ENCODE measurements at places on chromosomes 2 and 18.
A peak's percentile ranks its signal among the peaks of the same experiment; 100 is the strongest.

GRCh38 chr2:85753525-85754312, at the start of gene ATOH8:
Gene ATOH8, plus strand, starts transcription at chr2:85753991. Its CDS starts 199 bp downstream, at chr2:85754190.
- DNase-seq = no peak

DNA sequence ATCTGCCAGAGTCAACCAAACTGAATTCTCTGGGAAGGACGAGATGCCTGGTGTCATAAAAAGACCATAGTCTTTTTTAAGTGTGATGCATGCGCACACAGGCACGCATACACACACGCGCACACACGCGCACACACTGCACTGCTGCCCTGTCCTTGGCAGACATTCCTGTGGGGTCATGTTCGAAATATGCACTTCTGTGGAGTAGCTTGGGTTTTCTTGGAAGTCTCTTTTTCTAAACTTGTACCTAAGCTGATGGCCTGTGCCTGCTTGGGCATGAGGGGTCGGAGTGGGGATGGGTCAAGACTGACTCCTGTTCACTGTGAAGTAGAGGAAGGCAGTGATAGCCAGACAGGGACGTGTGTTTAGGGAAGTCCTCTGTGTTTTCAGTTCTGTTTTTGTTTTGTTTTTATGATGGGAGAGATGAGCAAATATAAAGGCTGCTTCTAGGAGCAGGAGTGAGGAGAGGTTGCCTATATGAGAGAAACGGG, 4.0 kb upstream of the RMC1 start:
- no peak for DNase-seq

DNA sequence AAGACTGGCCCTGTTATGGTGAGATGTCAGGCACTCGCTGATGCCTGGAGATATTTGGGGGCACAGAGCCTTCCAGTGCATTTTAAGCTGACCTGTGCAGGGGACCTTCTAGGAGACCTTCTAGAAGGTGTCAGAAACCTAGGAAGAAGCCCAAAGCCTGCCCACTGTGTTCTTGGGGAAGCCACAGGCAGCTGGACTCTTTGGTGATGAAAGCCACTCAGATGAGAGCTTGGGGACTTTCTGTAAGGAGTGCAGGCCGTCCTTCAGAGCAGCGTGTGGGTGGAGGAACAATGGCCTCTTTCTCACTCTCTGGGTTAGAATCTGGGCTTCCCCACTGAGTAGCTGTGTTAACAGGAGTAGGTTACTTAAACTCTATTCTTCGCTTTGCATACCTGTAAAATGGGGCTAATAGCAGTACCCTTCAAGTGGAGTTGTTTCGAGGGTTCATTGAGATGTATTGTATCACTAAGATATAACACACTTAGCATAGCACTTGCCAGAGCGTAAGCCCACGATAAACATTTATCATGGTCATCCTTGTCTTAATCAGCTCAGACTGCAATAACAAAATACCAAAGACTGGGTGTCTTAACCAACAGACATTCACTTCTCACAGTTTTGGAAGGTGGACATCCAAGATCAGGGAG, 322.3 kb upstream of the EPAS1 start:
- no peak for DNase-seq

DNA sequence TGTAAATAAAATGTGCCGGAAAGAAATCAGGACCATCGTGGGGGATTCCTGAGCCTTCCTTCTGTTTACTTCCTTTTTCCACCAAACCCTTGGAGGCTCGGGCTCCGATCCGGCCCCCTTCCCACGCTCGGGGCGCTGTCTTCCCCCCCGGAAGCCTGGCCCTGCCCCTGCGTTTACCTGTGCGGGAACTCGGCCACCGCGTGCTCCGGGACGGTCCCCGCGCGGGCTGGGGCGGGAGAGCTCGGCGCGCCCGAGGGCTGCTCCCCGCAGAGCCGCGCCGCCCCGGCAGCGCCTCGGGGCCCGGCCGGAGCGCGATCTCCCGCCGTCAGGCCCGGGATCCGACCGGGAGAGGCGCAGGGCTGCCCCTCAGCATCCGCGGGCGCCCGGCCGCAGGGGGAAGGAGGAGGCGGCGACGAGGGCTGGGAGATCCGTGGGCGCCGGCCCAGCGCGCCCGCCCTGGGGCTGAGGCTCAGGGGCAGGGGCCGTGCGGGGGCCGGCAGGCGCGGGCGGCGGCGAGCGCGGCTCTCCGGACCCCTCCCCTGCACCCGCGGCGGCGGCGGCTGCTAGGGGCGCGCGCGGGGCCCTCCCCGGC, 435 bp downstream of the ADCY3 start:
- DNase-seq = peak; percentile 14

DNA sequence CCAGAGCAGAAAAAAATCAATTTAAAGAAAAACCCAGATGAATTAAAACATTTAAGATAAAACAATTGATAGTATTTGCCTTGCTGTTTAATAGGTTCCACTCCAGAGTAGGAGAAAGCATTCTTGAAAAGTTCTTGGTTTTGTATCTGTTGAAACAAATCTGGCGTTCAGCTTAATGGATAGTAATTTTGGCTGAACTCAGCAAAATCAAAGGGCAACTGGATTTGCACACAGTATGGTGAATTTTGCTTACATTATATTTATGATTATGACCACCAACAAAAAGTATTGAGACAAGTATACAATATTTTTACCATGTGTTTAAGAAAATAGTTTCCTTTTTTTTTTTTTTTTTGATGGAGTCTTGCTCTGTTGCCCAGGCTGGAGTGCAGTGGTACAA, 34.0 kb downstream of the SLC4A10 start:
- DNase-seq = no peak

- no peak for DNase-seq
These were observed 18.4 kb upstream of the CPO start for GRCh38 chr2:206920951-206921350.

- DNase-seq = no peak
These were observed 149.2 kb upstream of the VWC2L start for GRCh38 chr2:214261683-214262082.

DNA sequence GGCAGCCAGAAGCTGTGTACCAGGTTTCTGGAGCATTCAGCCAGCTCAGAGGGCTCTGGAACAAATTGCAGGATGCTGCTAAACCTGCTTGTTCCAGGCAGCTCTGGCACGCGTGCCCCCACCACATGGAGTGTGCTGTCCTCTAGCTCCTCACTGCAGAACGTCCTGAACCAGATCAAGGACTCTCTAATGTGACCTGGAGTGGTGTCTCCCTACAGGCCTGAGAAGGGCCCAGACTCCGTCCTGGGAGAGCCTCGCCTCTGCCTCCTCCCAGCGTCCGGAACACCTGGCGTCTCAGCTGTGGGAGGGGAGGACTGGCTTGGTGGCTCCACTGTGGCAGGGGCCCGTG, 115.6 kb upstream of the GPC1 start:
- DNase-seq = no peak

DNA sequence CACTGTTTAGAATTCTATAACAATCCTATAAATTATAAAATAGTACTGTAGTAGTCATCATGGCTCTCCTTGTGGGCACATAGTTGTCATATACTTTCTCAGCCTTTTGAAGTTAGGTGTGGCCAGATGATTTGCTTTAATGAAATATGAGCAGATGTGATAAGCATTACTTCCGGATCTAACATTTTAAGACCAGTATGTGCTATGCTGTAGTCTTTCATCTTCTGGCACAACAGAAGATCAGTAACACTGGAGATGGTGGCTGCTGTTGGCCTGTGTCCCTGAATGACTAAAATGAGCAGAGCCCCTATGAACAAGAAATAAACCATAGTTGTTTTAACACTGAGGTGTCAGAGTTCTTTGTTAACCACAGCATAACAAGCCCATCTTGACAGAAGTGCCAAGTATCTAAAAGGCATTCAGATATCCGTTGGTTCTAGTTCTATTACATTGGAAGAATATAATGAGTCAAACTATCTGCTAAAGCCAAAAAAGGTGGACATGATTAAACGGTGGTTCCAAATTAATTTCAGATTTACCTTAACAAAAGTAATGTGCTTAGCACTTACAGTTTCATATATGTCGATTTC, 6.3 kb downstream of the MEX3C start:
- no peak for DNase-seq

GRCh38 chr2:161956738-161957137, 117.3 kb downstream of the DPP4 start:
- DNase-seq = no peak

DNA sequence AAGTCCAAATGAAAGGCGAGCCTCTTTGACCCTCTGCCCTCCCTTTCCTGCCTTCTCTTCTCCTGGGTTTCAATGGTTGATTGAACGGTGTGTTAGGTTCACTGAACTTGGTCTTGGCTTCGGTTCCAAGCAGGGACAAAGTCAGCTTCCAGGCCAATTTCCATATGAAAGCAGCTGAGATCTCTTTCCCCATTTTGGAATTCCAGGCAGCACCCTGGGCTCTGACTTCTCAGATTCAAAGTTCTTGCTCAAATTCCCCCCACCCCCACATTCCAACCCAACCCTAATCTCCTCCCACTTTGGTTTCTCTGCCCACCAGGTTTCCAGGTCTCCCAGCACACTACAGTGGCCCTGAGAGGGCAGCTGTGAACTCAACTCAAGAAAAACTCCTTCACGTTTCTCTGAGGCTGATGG, 231.0 kb downstream of the INSIG2 start:
- DNase-seq = no peak

DNA sequence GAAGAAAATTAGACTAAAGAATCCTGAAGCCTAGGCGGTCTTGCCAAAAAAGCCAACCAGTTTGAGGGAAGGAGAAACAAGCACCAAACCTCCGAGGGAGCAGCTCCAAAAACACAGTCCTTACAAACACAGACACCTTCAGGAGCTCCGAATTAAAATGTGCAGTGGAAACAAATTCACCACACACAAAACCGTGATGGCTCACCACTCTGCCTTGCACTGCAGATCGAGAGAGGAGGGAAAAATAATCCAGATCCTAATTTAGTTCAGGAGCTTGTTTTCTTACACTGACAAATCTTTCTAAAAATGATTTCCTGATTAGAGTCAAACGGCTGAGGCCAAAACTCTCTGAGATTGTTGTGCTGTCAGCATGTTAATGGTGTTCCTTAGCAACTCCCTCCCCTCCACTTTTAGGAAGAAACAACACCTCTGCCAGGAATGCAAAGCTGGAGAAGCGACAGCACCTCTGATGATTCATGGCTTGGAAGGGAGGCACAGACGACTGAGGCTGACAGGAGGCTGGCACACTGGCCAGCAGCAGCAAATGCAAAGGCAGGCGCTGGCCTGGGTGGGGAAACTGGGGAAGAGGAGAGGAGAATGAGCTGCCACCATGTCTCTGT, 249.4 kb upstream of the KLHL29 start:
- no peak for DNase-seq

DNA sequence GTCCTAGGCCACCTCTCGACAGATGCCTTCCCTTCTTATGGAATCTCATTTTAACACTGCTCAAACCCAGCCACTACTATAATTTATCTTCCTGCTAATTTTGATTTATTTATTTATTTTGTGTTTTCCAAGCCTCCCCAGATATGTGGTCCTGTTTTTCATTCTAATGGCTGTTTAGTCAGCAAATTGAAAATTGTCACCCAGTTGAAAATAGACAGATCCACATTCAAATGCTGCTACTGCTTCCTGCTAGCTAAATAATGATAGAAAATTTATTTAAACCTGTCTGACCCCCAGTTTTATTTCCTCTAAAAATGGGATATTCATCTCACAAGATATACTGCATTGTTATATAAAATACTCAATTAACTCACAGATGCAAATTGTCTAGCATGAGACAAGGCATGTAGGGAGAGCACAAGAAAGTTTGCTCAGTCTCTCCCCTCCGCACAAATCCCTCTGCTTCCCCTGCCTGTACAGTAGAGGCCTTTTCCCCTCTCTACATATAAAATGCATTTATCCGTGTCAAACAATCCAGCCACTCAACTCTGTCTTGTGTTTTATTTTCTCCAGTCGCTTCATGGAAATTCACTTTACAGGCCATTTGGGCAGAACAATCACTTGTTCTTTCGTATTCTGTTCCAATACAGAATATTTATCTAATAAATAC, 389.9 kb downstream of the SOX11 start:
- no peak for DNase-seq

GRCh38 chr2:157839162-157839801, 36.8 kb downstream of the ACVR1 start:
- no peak for DNase-seq

DNA sequence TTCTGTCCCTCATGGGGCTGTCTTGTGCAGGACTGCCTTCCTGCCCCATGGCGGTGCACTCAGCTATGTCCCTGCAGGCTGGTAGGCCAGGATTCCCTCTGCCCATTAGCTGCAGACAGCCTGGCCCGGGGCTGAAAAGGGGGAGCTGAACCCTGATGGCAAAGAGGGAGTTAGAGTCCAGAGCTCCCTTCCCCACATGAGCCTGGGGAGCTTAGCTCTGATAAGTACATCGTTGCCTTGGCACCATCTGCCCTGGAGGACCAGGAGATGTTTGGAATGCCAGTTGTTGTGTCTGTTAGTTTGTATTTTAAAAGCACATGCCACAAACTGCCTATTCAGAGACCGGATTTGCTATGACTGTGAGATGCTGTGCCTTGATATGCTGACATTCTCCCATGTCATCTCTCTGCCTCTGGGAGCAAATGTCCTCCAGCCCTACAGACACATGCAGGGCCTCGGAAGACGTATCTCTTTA, 65.1 kb upstream of the AFF3 start:
- DNase-seq = no peak

- DNase-seq = no peak
These were observed 138.9 kb downstream of the LTBP1 start for GRCh38 chr2:33085646-33086045.

DNA sequence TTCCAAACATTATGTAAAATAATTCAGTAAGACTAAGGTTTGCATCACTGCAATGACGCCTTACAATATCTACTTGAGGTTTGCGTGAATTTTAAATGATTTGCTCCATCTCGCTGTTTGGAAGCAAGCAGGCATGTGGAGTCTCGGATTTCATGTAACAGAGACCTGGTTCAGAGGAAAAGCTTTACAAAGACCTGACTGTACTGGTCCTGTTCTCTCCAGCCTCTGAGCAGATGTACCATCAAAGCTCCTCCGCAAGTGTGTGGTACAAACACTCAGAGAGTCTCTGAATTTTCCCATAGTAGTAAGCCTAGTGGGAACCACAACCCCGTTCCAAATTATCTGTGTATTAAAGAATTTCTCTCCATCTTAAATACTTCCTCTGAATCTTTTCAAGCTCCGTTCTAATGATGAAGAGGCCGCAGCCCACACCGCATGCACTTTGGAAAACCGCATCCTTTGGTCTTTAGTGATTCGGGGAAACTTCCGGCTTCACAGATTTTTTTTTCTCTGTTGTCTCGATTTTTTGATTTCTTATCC, 728.1 kb upstream of the SOX11 start:
- DNase-seq = no peak

DNA sequence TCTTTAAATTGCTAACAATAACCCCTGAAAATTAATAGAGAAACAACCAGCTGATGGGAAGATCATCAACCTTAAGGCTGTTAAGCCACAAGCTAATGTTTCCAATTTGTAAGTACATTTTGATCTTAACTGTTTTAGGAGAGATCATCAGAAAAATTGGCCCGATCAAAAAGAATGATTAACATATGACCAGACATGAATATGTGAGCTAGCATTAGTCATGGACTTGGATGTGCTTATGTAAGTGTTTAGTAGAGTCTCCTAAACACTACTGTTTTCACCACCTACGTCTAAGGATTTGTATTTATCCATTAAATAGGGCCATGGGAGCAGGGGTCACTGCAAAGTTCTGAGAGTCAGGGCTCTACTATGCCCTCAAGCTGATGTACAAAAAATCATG, 4.3 kb downstream of the LMAN1 start:
- no peak for DNase-seq
